HFFc6 (cell line): ENCODE measurements at places on chromosomes 4 and X. TPM values are rescaled to one million over a fixed set of nuclear protein-coding genes. Genes with fewer than 3 reads are reported as not detected.

ASB9 gene
- total RNA-seq, result 0.34 and 0.48 TPM in 2 replicates

SH3D19 gene
- 43.7 to 53.7 TPM (median 52.2 TPM) in 3 replicates for total RNA-seq

TREX2 gene
- 0.73 to 1.1 TPM (median 0.85 TPM) in 3 replicates for total RNA-seq

CCNQ gene
- 28.7 to 31.9 TPM (median 30.1 TPM) in 3 replicates for total RNA-seq

TAF7L gene
- 0.24 to 0.59 TPM (median 0.27 TPM) in 3 replicates for total RNA-seq

CYLC1 gene
- not detected in 3 replicates for total RNA-seq

GABRG1 gene
- not detected in 3 replicates for total RNA-seq

AFM gene
- total RNA-seq, result not detected in 3 replicates

SORCS2 gene
- total RNA-seq, result 0.12 to 0.15 TPM in 2 of 3 replicates, not detected in the other

ETDA gene
- not detected in 3 replicates for total RNA-seq

ABLIM2 gene
- total RNA-seq, result not detected in 3 replicates

UGT2B10 gene
- total RNA-seq, result not detected in 2 replicates

CXorf58 gene
- not detected in 2 replicates for total RNA-seq

CXCL5 gene
- total RNA-seq, result 0.13 TPM in 1 of 2 replicates, not detected in the other

MAGEA9 gene
- not detected in 3 replicates for total RNA-seq

POU3F4 gene
- not detected in 3 replicates for total RNA-seq

EXOC1L gene
- total RNA-seq, result not detected in 3 replicates

RASGEF1B gene
- total RNA-seq, result not detected in 3 replicates

UGT2A1 gene
- not detected in 3 replicates for total RNA-seq

ADGRG4 gene
- not detected in 3 replicates for total RNA-seq

NLRP2B gene
- total RNA-seq, result not detected in 2 replicates

CLGN gene
- 0.06 and 0.13 TPM in 2 replicates for total RNA-seq

ITGB1BP2 gene
- 0.51 to 0.61 TPM (median 0.51 TPM) in 3 replicates for total RNA-seq

NXF2 gene
- not detected in 3 replicates for total RNA-seq

MAGEB17 gene
- total RNA-seq, result not detected in 2 replicates

ASB5 gene
- total RNA-seq, result 0.09 TPM in 1 of 3 replicates, not detected in the others

ARSJ gene
- total RNA-seq, result 31.4 to 43.1 TPM (median 35.9 TPM) in 3 replicates

DRD5 gene
- not detected in 3 replicates for total RNA-seq

SOD3 gene
- 13.0 to 18.0 TPM (median 16.8 TPM) in 3 replicates for total RNA-seq

ART3 gene
- not detected in 3 replicates for total RNA-seq

FAM53A gene
- total RNA-seq, result 2.9 to 3.4 TPM (median 3.2 TPM) in 3 replicates

CLDN22 gene
- total RNA-seq, result not detected in 3 replicates

COL4A6 gene
- 0.03 and 0.10 TPM in 2 replicates for total RNA-seq

SPANXN4 gene
- total RNA-seq, result not detected in 3 replicates

FTSJ1 gene
- 50.0 and 55.0 TPM in 2 replicates for total RNA-seq

ATOH1 gene
- total RNA-seq, result not detected in 3 replicates

CHRNA9 gene
- total RNA-seq, result 0.30 TPM in 1 of 3 replicates, not detected in the others

ASMT gene
- 0.38 TPM in 1 of 3 replicates, not detected in the others for total RNA-seq

FAAH2 gene
- not detected in 3 replicates for total RNA-seq

MAPK10 gene
- total RNA-seq, result 0.94 to 1.1 TPM (median 1.0 TPM) in 3 replicates

MAGEB6B gene
- not detected in 3 replicates for total RNA-seq
